ENCODE measurements at places on chromosomes 1 and 21.
A peak's percentile ranks its signal among the peaks of the same experiment; 100 is the strongest.

DNA sequence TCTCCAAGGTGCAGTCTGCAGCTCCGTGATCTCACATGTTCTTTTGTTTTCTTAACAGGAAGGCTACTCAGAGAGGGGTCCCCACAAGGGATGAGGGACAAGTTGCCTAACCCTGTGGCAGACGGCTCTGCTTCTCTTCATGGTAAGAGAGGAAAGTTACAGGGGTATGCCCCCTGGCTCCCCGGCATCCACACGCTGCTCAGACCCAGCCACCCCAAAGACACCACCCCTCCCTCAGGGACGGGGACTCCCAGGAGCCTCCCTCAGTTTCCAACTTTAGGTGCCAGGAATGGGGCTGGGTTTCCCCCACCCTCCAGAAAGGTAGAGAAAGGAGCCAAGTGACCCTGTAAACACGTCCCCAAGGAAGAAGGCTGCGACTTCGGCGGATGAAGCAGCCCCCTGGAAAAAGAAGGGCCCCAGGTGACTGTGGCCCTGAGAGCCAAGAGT lies 19.7 kb downstream of the OPTC start:
- DNase-seq: peak; percentile 33

DNA sequence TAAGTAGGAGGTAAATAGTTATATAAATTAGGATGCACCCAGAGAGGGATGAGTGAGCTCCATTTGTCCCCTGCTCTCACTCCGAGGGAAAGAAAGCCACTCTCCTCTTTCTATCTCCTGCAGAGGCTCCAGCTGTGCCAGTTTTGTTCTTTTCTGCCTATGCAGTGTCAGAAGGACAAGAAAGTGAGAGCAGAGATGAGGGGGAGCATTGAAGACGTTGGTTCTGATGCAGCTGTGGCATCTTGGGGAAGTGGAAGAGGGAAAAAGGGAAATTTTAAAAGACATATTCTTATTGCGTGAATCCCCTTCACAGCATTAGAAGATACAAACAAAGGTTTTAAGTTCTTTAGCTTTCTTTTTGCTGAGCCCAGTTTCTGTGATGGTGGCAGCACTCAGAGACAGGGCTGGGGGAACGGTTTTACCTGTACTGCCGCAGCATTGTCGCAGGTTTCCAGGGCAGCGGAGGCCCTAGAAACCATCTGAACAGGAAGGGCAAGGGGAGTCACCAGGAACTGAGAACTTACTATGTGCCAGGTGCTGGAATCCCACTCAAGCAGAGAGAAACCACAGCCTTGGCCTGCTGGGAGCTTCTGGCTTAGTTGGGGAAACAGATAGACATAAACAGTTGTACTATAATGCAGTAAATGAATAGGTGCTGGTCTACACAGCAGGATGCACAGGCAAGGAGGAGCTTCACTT lies 44.9 kb upstream of the USP24 start:
- no peak for DNase-seq

DNA sequence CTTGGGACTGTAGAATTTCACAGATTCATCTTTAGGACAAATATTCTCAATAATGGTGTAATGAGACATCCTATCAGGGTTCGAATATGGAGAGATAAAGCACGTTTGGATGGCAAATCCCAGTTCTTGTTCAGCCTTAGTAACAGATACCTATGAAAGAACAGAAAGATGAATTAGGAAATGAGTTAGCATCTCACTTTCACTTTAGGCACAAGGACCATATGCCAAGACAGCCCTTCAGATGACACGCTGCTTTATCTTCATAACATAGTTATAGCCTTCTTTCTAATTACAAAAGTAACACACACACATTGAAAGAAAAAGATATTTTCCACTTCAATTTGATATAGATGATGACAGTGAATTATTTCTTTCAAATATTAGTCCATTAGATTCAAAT lies 173.6 kb downstream of the TGFBR3 start:
- no peak for DNase-seq

- DNase-seq: peak; percentile 97
Observed at GRCh38 chr1:150922519-150922975, 3.6 kb upstream of the SETDB1 start.

DNA sequence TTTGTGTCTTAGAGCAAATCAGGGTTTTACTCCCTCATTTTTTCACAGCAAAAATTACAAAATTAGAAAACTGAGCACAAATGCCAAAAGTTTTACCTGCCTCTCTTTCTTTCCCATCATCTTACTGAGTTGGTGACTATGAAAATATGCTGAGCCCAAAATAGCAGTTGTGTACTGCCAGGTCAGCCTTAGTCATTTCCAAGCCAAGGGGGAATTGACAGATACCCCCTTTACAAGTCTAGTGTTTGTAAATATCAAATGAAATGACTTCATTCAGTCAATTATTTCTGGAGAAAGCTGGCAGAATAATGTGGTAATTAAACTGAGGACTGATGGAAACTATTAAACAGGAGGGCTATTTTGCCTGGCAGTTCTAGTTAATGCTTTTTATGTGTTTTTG lies 11.4 kb upstream of the GORAB start:
- DNase-seq: peak; percentile 70

GRCh38 chr1:217072926-217073325 lies 349.7 kb upstream of the ESRRG start:
- DNase-seq: no peak

- DNase-seq: no peak
Observed at GRCh38 chr1:38997034-38997900, 6.2 kb downstream of the AKIRIN1 start.

- peak; percentile 82 for DNase-seq
Observed at GRCh38 chr21:15222707-15223106, 157.9 kb upstream of the NRIP1 start.

DNA sequence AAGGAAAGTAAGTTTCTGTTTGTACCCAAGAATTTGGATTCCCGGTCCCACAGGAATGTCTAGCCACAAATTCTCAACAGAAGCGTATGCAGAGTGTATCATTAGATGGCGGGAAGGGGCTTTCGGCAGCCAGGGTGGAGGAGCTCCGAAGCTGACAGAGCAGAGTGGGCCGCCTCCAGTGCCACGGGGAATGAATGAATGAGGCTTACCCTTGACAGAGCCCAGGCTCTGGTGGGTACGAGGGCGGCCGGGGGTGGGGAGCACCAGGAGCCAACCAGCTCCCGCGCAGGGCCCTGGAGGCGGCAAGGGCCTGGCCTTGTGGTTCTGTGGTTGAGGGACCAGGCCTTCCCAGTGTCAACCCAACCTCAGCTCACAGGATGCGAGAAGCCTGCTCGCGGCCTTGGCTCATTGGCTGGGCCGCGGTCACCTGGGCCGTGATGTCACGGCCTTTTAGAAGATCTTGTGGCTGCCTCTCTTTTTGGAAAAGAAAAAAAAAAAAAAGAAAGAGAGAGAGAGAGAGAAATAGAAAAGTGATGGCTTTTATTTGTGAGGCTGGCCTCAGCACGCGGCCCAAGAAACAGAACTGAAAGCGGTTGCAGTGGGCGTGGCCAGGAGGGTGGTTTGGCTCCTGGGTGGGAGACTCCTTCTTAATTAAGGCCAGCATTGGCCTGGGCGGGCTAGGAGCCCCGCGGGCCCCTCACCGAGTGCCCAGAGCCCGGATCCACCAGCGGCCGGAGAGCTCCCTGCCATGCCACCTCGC lies 34.9 kb upstream of the RUNX3 start:
- DNase-seq: peak; percentile 50

DNA sequence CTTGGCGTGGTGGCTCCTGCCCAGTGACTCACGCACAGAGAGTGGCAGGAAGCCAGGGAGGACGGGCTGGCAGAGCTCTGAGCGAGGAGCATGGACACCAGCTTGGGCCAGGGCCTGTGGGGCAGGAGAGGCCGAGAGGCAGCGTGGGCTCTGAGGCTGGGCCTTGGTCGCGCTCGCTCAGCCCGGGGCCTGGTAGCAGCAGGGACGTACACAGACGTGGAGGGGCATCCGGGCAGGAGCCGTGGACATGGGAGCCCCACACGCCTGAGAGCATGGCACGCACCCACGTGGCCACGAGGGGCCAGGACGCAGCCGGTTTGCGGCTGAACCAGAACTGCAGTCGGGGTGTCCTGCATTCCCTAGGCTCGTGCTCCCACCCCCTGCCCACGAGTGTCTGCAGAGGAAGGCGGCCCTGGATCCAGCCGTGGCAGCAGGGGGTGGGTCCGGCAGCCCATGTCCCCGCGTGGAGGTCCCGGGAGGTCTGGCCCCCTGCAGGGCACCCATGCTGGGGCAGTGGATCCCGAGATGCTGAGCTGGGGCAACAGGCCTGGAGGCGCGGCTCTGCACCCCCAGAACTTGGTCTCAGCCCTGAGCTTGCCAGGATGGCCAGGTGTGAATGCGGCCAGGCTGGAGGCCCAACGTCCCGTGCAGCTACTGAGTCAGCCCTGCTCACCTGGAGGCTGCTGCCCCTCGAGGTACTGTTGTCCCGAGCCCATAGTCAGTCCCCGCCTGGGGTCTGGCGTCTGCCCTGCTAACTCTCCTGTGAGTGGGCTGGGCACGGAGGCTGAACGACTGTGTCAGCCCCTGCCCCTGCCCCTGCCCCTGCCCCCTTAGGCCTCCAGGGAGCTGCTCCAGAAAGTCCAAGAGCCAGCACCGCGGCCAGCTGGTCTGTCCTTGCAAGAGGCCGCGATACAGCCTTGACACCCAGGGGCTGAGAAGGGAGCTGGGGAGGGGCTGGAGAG lies 61.6 kb downstream of the SLX9 start:
- peak; percentile 72 for DNase-seq

- peak; percentile 12 for DNase-seq
Observed at GRCh38 chr1:93042187-93043056, 36.7 kb upstream of the MTF2 start.

DNA sequence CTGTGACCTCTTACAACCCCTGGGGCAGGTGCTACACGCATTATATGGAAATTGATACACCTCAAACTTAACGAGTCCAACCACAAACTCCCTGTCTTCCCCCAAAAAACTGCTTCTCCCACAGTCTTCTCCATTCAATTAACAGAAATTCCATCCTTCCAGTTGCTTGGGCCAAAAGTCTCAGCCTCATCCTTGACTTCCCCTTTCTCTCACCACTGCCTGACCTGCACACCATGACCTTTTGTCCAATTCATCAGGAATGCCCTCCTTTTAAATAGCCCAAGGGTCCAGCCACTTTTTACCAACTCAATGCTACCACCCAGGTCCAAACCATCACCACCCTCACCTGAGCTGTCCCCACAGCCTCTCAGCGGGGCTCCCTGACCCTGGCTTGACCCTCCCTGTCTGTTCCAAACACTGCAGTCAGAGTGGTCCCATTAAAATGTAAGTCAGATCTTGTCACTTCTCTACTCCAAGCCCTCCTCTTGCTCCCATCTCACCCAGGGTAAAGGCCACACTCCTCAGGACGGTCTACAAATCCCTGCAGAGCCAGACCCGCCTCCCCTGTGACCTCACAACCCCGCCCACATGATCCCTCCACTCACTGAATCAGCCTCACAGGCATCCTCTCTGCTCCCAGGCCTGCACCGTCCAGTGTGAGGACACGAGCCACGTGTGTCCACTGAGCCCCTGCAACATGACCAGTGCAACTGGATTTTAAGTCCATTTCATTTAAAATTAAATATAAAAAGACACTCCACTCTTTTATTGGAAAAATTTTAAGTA lies 18.5 kb downstream of the KCNN3 start:
- peak; percentile 20 for DNase-seq
